ENCODE measurements at places on chromosomes 2 and 18. TPM values are rescaled to one million over a fixed set of nuclear protein-coding genes. Genes with fewer than 3 reads are reported as not detected.

- peak; percentile 33 for DNase-seq
Observed at GRCh38 chr2:216222650-216223352, 113.7 kb downstream of the XRCC5 start.

DNA sequence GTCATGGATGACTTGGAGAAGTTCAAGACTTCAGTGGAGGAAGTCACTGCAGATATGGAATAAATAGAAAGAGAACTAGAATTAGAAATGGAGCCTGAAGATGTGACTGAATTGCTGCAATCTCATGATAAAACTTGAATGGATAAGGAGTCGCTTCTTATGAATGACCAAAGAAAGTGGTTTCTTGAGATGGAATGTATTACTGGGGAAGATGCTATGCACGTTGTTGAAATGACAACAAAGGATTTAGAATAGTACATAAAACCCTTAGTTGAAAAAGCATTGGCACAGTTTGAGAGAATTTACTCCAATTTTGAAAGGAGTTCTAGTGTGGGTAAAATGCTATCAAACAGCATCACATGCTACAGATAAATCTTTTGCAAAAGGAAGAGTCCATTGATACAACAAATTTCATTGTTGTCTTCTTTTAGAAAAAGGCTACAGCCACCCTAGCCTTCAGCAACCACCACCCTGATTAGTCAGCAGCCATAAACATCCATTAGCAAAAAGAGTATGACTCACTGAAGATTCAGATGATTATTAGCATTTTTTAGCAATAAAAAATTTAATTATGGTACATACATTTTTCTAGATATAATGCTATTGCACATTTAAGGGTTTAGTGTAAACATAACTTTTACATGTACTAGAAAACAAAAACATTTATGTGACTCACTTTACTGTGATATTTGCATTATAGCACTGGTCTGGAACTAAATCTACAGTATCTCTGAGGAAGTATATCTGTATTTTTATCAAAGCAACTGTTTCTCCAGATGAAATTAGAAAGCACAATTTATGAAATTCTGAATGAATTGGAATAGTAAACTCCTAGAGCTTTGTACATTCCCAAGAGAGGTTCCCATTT lies 110.5 kb upstream of the TACR1 start:
- DNase-seq, result no peak

Gene ERFE
- total RNA-seq, result 11.2 TPM

- DNase-seq, result peak; percentile 30
Observed at GRCh38 chr2:58539973-58540372, 298.8 kb upstream of the FANCL start.

GRCh38 chr18:36341944-36342343 lies 44.4 kb downstream of the FHOD3 start:
- no peak for DNase-seq

DNA sequence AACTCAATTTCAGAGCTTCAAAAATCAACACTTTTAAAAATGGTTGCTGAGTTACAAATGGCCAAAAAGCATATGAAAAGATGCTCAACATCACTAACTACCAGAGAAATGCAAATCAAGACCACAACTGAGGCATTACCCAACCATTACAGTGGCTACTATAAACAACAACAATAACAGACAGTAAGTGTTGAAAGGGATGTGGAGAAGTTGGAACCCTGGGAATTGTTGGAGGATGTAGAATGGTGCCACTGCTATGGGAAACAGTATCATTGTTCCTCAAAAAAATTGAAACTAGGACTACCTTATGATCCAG lies 173.3 kb upstream of the SPRED2 start:
- DNase-seq, result no peak

- peak; percentile 50 for DNase-seq
Observed at GRCh38 chr18:54232485-54233227, 8.2 kb upstream of the MBD2 start.

Gene COX5B
- total RNA-seq, result 347 TPM

Gene RGPD3
- 0.17 TPM for total RNA-seq

DNA sequence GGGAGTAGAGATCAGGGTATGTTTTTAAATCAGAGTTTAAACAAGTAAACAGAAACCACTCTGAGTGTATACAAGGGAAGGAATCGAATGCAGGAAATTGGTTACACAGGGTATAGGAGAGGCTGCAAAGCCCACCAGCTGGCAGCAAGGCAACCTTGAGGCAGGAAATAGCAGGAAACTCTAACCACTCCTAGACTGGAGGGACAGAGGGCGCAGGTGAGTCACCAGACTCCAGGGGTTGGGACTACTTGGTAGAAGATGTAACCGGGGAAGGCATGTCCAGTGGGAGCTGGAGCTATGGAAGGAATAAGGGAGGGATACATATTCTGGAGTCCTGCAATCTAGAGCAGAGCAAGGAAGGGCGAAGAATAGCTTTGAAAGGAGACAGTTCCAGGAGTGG lies 152.3 kb downstream of the MEIS1 start:
- peak; percentile 70 for DNase-seq

GRCh38 chr2:64731263-64731643 lies 77.5 kb upstream of the SERTAD2 start:
- DNase-seq, result no peak

DNA sequence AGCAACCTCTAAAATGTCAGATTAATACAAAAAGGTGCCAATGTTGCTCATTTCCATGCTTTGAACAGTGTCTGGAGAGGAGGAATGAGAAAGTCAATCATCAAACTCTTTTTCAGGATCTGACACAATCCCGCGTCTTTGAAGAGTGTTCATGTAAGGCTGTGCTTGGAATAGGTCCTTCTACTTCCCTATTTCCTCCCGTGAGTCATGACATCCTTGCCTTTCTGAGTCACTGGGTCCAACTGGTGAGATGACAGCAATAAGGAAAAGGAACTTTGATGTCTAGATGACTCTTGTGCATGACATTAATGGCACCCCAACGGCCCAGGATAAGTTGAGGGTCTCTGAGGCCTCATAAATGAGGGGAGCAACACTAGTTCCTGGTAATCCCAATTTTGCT lies 109.0 kb upstream of the CELF4 start:
- no peak for DNase-seq

- DNase-seq, result peak; percentile 98
Observed at GRCh38 chr18:48410095-48410920, 1.1 kb upstream of the ZBTB7C start.

DNA sequence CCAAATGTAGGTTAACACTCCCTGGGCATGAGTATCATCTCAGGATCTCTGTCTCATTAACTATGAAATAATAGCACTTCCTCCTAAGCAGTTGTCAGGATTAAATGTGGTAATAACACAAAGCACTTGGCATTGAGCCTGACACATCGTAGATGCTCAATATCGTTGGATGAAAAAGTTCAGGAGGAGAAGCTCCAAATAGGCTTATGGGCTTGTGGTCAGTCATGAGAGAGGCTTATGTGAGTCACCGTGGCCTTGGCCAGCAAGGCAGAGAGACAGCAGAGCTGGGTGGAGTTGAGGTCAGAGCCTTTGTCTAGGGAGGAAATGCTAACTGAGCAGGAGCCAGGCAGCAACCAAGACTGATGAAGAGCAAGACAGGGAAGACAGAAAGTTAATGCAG lies 68.3 kb upstream of the PPM1B start:
- no peak for DNase-seq

Gene SPATA3
- total RNA-seq, result not detected

DNA sequence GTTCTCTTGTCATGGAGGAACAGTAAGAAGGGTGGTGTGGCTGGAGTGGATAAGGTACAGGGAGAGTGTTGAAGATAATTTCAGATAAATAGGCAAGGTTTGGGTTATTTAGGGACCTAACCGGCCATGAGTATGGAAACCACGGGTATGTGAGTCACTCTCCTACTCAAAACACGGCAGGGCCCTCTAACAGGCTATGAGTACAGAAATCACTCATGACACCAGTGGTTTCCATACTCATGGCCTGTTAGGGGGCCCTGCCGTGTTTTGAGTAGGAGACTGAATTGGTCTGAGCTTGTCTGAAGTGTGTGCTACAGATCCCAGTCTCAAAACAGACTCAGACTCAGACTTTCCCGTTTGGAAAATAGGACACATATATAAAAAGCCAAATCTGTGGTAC lies 428.4 kb upstream of the HNMT start:
- no peak for DNase-seq

Gene IL37
- 1.00 TPM for total RNA-seq

Gene PTPRN
- 2.0 TPM for total RNA-seq

- DNase-seq, result no peak
Observed at GRCh38 chr18:62767321-62767720, 52.0 kb downstream of the PHLPP1 start.

GRCh38 chr2:85711578-85712060 lies 17.5 kb downstream of the GNLY start:
- DNase-seq, result no peak

Gene PROM2
- total RNA-seq, result 1.1 TPM

DNA sequence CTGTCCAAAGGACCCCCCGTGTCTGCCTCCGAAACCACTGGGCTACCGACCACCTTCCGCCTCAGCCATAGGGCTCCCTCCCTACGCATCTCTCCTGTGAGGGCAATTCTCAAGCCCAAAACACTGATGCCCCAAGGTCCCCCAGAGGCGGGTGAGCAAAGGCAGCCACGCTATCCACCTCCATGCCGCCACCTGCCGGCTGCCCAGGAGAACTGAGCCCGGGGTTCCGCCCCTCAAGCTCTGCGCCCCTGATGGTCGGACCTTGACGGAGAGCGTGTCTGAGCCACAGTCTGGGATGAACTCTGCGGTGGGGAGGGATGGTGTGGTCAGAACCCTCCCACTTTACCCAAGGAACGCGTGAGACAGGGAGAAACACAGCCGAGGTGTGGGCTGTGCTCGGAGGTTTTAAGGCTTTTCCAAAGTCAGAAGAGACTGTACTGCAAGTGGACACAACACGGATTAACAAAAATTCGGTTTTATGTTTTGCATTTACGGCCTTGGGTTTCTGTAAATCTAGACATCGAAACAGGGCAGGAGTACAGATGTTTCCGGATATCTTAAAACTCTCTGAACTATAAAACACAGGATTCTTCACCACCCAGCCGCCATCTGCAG lies 114.1 kb downstream of the ZNF516 start:
- DNase-seq, result peak; percentile 96

DNA sequence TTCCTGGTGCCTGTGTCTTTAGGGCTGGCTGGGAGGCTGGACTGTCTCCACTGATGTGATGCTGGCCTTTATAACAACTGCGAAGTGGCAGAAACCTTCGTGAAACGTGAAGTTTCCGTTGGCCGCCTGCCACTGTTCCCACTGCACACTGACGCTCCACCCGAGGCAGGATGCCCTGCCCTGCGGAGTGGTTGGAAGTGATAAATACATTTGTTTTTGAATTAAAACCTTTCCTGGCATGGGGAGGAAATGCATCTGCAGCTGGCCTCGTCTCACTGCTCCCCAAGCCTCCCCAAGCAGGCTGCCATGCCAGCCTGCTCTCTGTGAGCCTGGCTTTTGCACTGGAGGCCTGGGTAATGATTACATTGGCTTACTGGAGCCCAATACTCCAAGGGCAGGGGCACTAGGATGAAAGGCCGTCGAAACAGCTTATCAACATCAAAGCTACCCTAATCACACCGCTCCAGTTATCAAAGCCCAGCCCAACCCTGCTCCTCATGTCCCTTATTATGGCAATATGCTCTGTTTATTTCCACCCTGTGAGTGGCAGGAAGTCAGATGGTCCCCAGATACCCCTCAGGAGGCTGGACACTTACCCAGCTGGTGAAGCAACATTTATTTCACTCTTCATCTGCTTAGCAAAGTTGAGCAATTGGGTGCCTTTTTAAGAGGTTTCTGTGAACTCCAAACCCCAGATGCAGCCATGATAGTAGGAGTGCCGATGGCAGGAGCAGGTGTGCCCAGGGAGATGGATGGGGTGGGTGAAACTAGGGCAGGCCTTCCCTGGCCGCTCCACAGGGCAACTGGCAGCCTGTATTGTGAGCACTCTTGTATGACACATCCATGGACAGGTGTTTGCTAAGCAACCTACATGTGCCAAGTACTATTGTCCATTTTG lies 97.4 kb upstream of the ITGA6 start:
- no peak for DNase-seq

DNA sequence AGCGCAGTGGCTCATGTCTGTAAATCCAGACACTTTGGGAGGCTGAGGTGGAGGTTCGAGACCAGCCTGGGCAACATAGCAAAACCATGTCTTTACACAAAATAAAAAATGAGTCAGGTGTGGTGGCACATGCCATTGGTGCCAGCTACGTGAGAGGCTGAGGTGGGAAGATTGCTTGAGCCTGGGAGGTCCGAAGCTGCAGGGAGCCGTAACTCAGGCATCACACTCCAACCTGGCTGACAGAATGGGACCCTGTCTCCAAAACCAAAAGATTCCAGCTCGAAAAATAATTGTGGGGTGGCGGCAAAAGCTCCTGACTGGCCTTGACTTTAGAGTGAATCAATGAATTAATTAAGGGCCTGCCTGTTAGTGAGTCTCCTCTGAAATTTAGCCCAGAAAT lies 1.2 kb upstream of the ALPP start:
- DNase-seq, result no peak

Gene ADCYAP1
- total RNA-seq, result not detected

DNA sequence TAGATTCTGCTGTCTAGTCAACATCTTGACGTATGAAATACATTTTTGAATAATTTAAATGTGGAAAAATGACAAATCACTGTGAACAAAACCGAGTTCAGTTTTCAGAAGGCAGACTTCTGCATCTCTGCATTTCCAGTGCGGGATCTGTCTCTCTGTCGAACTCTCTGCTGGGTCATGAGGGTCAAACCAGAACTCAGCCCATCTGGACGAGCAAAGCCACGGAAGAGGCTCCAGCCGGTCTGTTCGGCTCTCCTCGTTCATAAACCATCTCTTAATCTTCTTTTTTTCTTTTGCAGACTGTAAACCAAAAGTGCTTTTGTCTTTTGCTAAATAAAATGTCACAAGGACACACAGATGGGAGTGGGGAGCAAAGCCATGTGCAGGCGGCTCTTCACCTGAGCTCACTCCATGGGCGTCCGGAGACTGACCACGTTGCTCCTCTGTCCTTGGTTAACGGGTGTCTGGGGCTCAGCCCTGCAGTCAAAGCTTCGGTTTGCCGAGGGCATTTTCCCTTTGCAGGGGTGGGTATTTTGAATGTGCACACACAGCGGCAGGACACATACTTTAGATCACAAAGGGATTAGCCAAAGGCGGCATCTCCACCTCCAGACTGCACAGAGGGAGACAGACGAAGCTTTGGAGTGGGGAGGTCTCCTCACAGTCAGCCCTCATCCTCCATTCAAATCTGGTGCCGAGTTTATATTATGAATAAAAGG lies 737.9 kb upstream of the SALL3 start:
- DNase-seq, result no peak

Gene CKAP2L
- 24.8 TPM for total RNA-seq

Gene NYAP2
- not detected for total RNA-seq

GRCh38 chr2:219500135-219500534 lies 1.4 kb downstream of the GMPPA start:
- DNase-seq, result peak; percentile 69

DNA sequence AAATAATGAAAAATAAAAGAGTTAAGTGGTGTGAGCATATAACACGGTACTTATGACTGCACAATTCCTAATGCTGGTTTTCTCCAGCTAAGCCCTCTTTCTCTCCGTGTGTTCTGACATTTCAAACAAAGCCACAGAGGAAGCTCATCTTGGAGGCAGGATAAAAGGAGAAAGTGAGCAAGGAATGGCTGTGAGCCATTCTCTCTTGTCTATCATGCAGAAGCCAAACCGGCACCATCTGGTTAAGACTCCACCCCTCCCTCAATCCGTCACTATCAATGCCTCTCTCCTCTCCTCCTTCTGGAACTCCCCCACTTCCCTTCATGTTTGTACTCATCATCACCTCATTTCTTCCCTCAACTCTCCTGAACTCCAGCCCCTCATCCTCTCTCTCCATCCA lies 210.4 kb downstream of the TMEM163 start:
- no peak for DNase-seq

Measured in H7 (cell line).